Dermis blood vessel endothelial cell (primary cell): ENCODE measurements at places on chromosomes 12 and 14.
A peak's percentile ranks its signal among the peaks of the same experiment; 100 is the strongest.

- no peak for DNase-seq
Measured at GRCh38 chr12:124359671-124360581, 65.0 kb downstream of the RFLNA start.

GRCh38 chr14:67491741-67492507 is 3.4 kb upstream of the TMEM229B start:
- no peak for DNase-seq

- no peak for DNase-seq
Measured at GRCh38 chr12:780750-781379, 28.5 kb downstream of the WNK1 start.

DNA sequence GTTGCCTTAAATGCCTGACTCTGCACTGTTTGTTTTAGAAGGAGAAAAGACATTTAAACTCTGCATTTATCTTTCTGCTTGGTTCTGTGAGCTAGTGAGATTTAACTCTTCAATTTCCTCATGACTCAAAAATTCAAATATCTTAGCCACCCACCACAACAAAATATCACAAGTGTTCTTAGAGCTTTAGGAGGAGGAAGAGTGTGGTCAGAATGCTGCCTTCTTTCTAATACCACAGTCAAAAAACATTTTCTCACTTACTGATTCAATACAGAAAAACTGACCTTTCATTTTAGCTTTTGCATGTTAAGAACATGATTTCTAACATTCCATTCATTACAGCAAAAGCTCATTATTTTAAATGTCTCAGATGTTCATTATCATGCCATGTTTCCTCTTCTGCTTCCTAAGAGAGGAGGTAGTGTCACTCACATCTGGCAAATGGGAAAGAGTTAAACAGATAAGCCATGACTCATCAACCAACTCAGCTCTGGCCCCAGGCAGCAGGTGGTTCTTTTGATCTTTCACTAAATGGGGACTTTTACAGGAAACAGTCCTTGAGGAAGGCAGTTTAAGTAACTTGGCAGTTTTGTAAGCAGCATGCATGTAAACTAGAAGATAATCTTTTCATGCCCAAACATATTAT is 56.4 kb upstream of the RNU6-8 start:
- peak; percentile 52 for DNase-seq

DNA sequence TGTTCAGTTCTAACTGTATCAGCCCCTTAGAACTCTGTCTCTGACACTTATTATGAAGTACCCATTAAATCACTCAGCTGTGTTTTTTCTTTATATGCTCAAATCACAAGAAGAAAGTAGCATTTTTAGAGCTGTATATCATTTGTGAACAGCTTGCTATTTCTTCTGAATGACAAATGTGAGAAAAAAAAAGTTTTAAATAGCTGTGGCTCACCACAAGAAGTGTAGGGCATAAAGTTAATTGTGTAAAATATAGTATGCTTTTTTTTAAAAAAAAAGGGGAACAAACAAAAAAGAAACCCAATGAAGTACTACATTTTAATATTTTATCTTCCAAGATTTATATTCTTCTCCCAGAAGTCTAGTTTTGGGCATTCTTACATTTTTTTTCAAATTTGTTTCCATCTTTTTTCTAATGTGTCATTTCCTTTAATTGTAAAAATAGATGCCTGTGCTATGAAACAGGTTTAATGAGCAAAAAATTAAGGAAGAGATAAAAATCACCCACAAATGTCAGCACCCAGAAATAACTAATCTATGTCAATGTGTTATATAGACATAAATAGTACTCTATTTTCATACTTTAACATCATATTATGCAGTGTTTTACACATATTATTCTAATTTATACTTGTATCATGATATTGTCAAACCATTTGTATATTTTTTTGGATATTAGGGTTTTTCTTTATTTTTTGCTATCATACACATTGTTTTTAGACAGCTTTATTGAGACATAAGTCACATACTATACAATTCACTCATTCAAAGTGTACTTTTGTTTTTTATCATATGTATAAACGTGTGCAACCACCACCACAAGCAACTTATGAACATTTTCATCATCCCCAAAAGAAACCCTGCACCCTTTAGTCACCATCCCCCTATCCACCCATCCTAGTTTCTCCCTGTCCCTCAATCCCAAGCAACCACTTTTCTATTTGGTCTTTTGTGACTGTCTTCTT is 22.4 kb upstream of the LRRK2 start:
- DNase-seq = no peak
